Activated CD8-positive, alpha-beta T cell treated with anti-CD3 and anti-CD28 coated beads, Interleukin-2, amount 10 ng/mL, durations not matched to agents 7 days and 5 days (primary cell): ENCODE measurements at places on chromosomes 1 and 21.

DNA sequence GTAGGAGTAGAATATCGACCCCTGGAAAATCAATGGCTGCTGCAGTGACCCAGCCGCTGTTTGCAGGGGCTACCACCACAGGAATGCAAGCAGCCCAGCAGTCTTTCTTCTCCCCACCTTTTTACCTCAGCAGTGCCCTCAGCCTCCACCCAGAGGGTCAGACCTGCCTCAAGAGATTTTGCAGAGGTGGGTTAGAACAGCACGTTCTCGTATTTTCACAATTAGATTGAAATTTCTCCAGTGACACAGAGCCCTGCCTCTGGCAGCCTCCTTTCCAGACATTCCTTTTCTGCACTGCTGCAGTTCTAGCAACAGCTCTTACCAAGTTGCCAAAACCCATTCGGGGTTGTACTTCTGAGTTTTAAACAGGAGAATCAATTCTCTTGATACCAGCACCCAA is 38.3 kb upstream of the PIGV start:
- no peak overlapping the region for H3K27ac ChIP-seq

DNA sequence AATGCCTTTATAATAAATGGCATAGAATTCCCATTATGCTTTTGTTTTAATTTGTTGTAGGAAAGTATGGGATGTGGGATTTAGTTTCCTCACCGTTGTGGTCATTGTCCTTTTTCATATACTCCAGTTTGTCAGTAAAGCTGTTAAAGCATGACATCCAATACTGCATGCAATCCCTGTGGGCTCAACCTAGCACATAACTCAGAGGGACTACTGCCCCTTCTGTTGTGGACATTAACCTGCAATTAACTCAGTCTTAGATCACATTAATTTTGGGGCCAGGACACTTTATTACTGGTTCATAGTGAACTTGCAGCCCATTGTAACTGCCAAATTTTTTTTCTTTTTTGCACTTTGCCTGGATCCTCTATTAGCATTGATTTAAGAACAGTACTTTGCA is 112.5 kb downstream of the DNM3 start:
- H3K27ac ChIP-seq: no peak overlapping the region
- peaks cover 7% of the 10 kb centered on the region for H3K27me3 ChIP-seq
- H3K36me3 ChIP-seq: no peaks in the 10 kb centered on the region
- H3K4me3 ChIP-seq: no peak overlapping the region
- H3K4me1 ChIP-seq: no peaks in the 10 kb centered on the region
- no peak for DNase-seq

DNA sequence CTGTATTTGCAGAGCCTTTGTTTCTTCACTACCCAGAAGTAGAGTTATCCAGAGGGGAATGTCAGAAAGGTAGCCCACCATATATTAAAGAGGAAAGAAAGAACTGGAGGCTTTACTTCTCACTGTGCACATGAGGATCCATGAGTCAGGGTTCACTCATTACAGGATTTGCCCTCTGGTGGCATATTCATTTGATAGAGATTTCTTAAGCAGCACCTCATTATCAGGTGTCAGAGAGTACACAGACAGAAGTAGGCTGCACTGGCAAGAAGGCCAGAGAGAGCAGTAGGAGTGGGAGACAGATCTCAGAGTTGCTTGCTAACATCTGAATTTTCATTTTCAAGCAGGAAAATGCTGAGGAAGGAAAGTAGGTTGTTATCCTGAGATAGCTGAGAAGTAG is 123.8 kb downstream of the PIK3R3 start:
- no peak overlapping the region for H3K4me3 ChIP-seq
- H3K27ac ChIP-seq: no peak overlapping the region
- DNase-seq: no peak
- peaks cover 22% of the 10 kb centered on the region for H3K36me3 ChIP-seq
- no peaks in the 10 kb centered on the region for H3K4me1 ChIP-seq
- H3K27me3 ChIP-seq: no peaks in the 10 kb centered on the region

- peak; percentile 55 for DNase-seq
- H3K36me3 ChIP-seq: no peaks in the 10 kb centered on the region
- peak within 1 kb of the TSS; percentile 75 for H3K4me3 ChIP-seq
- H3K4me1 ChIP-seq: peaks cover 39% of the 10 kb centered on the region
These were observed at the start of gene SCMH1 for GRCh38 chr1:41241749-41242341. Gene SCMH1, minus strand, starts transcription at chr1:41242306. Its CDS starts 56,173 bp downstream, at chr1:41186133.

DNA sequence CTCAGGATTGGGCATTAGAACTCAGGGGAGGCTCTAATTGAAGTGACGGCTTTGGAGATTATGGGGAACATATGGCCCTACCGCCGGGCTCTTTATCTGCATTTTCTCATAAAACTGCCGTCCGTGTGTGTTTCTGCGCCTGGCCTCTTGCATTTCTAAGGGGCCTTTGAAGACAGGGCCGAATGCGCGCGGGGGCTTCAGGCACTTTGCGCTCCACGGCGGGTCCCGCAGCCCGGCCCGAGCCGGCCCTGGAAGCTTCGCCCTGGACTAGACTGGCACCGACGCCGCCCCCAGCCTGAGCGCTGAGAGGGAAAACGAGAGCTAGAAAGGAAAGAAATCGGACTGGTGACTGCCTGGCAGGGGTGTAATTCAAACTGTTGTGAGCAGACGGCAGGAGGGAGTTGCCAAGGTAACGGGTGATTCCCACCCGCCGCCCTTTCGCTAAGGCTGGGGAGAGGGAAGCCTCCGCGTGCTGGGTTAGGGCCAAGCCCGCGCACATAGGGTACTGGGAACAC is 120.7 kb downstream of the LMX1A start:
- peaks cover 41% of the 10 kb centered on the region for H3K27me3 ChIP-seq
- H3K4me3 ChIP-seq: no peak overlapping the region
- no peaks in the 10 kb centered on the region for H3K4me1 ChIP-seq
- H3K36me3 ChIP-seq: no peaks in the 10 kb centered on the region
- H3K27ac ChIP-seq: no peak overlapping the region
- DNase-seq: no peak

GRCh38 chr1:204032642-204033235 is 40.2 kb upstream of the SOX13 start:
- H3K27ac ChIP-seq: no peak overlapping the region
- DNase-seq: no peak
- no peaks in the 10 kb centered on the region for H3K36me3 ChIP-seq
- no peaks in the 10 kb centered on the region for H3K4me1 ChIP-seq
- peaks cover 15% of the 10 kb centered on the region for H3K27me3 ChIP-seq

DNA sequence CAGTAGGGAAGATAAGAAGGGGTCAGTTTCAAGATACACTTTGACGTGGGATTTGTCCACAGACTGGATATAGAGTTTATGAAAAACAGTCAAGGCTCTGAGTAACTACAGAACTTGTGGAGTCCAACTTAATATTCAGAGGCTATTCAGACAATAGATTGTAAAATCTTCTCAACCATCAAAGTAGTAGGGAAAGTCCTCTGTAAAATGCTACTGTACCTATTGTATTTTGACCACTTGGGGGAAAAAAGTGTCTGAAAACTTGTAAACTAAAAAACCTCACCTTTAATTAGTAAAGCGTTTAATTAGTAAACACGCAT is 10.5 kb downstream of the PTP4A2 start:
- no peaks in the 10 kb centered on the region for H3K27me3 ChIP-seq
- DNase-seq: no peak
- peaks cover 86% of the 10 kb centered on the region for H3K4me1 ChIP-seq
- H3K36me3 ChIP-seq: peaks cover 54% of the 10 kb centered on the region

GRCh38 chr21:15005391-15005790 is 59.4 kb downstream of the NRIP1 start:
- peak; percentile 53 for DNase-seq
- peaks cover 15% of the 10 kb centered on the region for H3K36me3 ChIP-seq
- no peaks in the 10 kb centered on the region for H3K27me3 ChIP-seq
- peak overlapping the region; percentile 37 for H3K4me3 ChIP-seq

DNA sequence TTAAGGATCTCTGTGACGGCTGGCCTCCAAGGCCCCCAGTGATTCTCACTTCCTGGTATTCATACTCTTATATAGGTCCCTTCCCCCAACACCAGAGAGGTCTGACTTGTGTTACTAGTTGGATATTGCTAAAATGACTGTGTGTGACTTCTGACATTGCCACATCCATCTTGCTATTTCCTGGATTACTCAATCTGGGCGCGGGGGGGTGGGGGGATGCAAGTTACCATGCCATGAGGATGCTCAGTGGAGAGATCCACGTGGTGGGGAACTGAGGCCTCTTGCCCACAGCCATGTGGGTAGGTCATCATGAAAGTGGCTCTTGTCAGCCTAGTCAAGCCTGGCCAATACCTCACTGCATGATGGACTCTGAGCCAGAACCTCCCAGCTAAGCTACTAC is 117.0 kb downstream of the UBE2U start:
- no peaks in the 10 kb centered on the region for H3K4me1 ChIP-seq
- no peak overlapping the region for H3K4me3 ChIP-seq
- H3K27me3 ChIP-seq: peaks cover 3% of the 10 kb centered on the region
- H3K27ac ChIP-seq: no peak overlapping the region
- DNase-seq: no peak
- no peaks in the 10 kb centered on the region for H3K36me3 ChIP-seq

- no peaks in the 10 kb centered on the region for H3K4me1 ChIP-seq
- DNase-seq: no peak
- no peak overlapping the region for H3K27ac ChIP-seq
- no peak overlapping the region for H3K4me3 ChIP-seq
- no peaks in the 10 kb centered on the region for H3K36me3 ChIP-seq
These were observed 62.0 kb downstream of the AJAP1 start for GRCh38 chr1:4716406-4716805.

GRCh38 chr1:231603598-231604275 is 22.9 kb upstream of the DISC1 start:
- peaks cover 18% of the 10 kb centered on the region for H3K4me1 ChIP-seq
- peak overlapping the region; percentile 89 for H3K27ac ChIP-seq
- DNase-seq: peak; percentile 65
- peaks cover 3% of the 10 kb centered on the region for H3K36me3 ChIP-seq
- H3K4me3 ChIP-seq: peak overlapping the region; percentile 92

DNA sequence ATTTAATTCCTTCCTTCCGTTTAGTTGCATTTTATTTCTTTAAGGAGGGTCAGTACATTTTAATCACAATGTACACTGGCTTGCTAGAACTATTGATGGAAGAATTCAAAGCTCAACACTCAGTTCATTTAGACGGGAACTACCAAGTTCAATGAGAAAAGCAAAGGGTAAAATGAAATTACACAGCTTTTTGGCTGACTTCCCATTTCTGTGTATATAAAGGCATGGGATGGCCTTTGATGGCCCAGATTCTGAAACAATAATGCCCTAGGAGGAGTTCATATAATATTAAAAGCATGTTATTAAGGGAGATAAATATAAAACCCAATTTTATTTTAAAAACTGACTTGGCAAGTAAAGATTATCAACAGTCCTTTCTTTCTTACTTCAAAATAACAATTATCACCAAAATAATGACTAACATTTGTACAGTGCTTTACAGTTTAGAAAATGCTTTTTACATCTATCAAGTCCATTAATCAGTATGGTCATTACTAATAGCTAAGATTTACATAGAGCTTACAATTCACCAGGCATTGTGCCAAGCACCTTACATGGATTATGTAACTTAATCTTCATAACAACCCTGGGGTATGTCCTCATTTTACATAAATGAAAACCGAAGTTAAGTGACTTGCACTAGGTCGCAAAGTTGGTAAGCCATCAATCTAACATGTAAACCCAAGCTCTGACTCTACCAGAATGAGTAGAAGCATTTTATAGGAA is 402.4 kb downstream of the OMA1 start:
- no peak overlapping the region for H3K4me3 ChIP-seq
- no peak overlapping the region for H3K27ac ChIP-seq
- DNase-seq: no peak
- H3K4me1 ChIP-seq: no peaks in the 10 kb centered on the region
- no peaks in the 10 kb centered on the region for H3K36me3 ChIP-seq

- no peaks in the 10 kb centered on the region for H3K27me3 ChIP-seq
- DNase-seq: no peak
- H3K36me3 ChIP-seq: no peaks in the 10 kb centered on the region
- H3K27ac ChIP-seq: no peak overlapping the region
- H3K4me3 ChIP-seq: no peak overlapping the region
These were observed 196.2 kb upstream of the USP25 start for GRCh38 chr21:15533618-15534017.

- no peak overlapping the region for H3K27ac ChIP-seq
- H3K4me1 ChIP-seq: peaks cover 13% of the 10 kb centered on the region
- H3K36me3 ChIP-seq: no peaks in the 10 kb centered on the region
- DNase-seq: no peak
- no peak overlapping the region for H3K4me3 ChIP-seq
These were observed 51.4 kb downstream of the DISC1 start for GRCh38 chr1:231678011-231678432.

DNA sequence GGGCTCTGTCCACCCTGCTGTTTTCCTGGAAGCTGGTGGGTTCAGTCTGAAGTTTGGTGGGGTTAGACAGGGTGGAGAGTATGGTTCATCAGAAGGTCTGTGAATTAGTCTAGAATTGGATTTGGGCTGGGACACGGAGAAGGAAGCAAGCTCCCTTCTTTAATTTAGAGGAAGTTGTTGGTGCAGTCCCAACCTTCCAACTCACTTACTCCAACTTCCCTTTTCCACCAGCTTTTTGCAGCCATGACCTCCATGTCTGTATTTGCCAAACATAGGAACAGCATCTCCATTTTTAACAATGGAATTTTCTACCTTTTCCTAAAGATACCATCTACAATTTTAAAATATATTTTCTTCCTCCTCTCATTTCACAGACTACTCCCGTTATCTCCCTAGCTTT is 28.5 kb upstream of the PRELP start:
- H3K4me3 ChIP-seq: no peak overlapping the region
- H3K36me3 ChIP-seq: no peaks in the 10 kb centered on the region
- DNase-seq: no peak
- peaks cover 41% of the 10 kb centered on the region for H3K27me3 ChIP-seq
- H3K27ac ChIP-seq: no peak overlapping the region
- no peaks in the 10 kb centered on the region for H3K4me1 ChIP-seq

- H3K36me3 ChIP-seq: no peaks in the 10 kb centered on the region
- H3K4me1 ChIP-seq: no peaks in the 10 kb centered on the region
- no peak overlapping the region for H3K4me3 ChIP-seq
- DNase-seq: peak; percentile 38
- no peaks in the 10 kb centered on the region for H3K27me3 ChIP-seq
- no peak overlapping the region for H3K27ac ChIP-seq
These were observed 13.1 kb downstream of the MAP1LC3C start for GRCh38 chr1:241985787-241986186.

- no peak for DNase-seq
- H3K27me3 ChIP-seq: no peaks in the 10 kb centered on the region
- H3K36me3 ChIP-seq: no peaks in the 10 kb centered on the region
These were observed 1573.5 kb downstream of the BRINP3 start for GRCh38 chr1:188904201-188904600.

- H3K4me1 ChIP-seq: peaks cover 2% of the 10 kb centered on the region
- H3K4me3 ChIP-seq: no peak overlapping the region
- H3K27me3 ChIP-seq: no peaks in the 10 kb centered on the region
- H3K27ac ChIP-seq: no peak overlapping the region
These were observed 13.0 kb upstream of the KCNC4 start for GRCh38 chr1:110196917-110197765.
